ENCODE measurements at places on chromosomes 7 and 10.

GRCh38 chr7:151187409-151188251, 580 bp upstream of the ASB10 start:
- no peak for DNase-seq

- no peak for DNase-seq
Measured at GRCh38 chr7:1557006-1557405, 1.0 kb upstream of the TMEM184A start.

DNA sequence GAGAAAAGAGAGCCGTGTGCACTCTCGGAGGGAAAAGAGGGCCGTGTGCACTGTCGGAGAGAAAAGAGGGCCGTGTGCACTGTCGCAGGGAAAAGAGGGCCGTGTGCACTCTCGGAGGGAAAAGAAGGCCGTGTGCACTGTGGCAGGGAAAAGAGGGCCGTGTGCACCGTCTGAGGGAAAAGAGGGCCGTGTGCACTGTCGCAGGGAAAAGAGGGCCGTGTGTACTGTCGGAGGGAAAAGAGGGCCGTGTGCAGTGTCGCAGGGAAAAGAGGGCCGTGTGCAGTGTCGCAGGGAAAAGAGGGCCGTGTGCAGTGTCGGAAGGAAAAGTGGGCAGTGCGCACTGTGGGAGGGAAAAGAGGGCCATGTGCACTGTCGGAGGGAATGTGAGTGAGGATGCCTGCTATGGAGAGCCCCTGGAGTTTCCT, 188.7 kb downstream of the DNAJB6 start:
- DNase-seq = no peak

GRCh38 chr10:52961323-52961722, 188.7 kb upstream of the MBL2 start:
- no peak for DNase-seq

- peak; percentile 50 for DNase-seq
Measured at GRCh38 chr10:12512332-12513002, 163.1 kb downstream of the CAMK1D start.

- DNase-seq = no peak
Measured at GRCh38 chr7:116752305-116753074, 80.5 kb downstream of the MET start.

DNA sequence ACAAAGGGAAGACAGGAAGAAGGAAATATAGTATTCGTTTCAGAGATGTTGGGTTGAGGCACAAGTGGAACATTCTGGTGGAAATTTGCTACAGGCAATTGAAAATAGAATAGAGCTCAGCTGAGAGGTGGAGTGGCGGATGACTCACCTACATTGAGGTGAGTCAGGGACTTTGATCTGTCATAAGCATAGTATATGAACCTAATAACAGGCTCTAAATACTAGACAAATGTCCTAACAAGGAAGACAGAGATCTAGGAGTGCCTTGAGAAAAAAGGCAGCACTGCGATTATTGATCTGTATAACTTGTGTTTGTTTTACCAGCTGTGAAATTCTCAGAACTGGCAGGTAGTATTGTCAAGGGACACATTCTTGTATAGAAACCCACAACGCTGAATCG, 907 bp upstream of the IFRD1 start:
- no peak for DNase-seq

DNA sequence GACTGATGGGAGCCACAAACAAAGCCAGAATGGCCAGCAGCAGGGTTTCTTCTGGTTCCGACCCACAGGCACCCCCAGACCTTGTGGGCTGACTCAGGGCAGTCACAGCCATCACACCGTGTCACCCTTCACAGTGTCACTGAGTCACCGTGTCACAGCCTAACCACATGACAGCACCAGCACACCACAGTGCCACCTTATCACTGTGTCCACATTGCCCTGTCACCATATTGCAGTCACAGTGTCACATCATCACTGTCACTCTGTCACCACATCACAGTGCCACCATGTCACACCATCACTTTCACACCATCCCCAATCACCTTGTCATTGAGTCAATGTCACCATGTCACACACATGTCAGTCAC, 77.0 kb downstream of the OAT start:
- no peak for DNase-seq

GRCh38 chr7:23530405-23530804, 1.4 kb downstream of the TRA2A start:
- DNase-seq = peak; percentile 9

GRCh38 chr7:152076940-152077933, 51.8 kb downstream of the GALNT11 start:
- DNase-seq = no peak

GRCh38 chr10:32379318-32379949, 32.5 kb upstream of the EPC1 start:
- peak; percentile 26 for DNase-seq

DNA sequence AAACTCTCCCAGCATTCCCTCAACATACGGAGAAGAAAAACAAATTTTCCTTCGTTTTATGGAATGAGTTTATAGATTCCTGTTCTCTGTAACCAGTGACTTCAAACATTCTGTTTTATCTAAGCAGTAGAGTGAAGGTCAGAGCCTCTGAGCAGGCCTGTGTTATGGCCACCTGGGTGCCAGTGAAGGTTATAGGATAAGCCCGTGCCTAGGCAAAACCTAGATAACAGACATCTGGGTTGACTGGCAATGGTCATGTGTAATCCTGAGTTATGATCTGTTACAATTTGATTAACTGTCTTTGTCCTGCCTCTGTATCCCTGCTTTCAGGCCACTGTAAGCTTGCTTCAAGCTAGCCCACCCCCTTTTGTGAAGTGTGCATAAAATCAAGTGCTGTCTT, 8.3 kb downstream of the LSM5 start:
- DNase-seq = no peak

DNA sequence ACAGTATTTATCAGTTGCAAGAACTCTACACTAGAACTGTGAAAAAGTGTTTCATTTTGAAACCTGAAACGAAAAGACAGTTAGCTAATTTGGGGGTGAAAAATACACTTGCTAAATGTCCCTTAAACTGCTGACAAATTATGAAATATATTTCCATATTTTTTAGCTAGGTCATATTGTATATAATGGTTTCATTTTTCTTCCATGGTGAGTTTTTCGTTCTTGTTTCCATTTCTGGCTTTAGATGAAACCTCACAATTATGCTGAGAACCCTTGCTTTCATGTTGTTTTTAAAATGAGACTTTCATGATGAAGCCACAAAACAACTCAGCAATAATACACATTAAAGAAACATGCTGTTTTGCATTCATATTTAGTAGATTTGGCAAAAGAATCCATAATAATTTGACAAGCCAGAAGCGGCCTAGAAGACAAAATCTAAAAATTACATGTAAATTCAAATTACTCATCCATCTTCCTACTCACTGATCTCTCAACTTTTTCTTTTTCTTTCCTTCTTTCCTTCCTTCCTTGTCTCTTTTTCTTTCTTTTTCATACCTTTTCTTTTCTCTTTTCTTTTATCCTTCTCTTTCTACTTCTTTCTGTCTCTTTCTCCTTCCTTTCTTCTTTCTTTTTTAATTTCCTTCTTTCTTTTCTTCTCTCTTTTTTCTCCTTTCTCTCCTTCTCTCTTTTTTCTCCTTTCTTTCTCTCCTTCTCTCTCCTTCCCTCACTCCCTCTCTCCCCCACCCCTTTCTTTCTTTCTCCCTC, 46.5 kb upstream of the ITGB8 start:
- no peak for DNase-seq

DNA sequence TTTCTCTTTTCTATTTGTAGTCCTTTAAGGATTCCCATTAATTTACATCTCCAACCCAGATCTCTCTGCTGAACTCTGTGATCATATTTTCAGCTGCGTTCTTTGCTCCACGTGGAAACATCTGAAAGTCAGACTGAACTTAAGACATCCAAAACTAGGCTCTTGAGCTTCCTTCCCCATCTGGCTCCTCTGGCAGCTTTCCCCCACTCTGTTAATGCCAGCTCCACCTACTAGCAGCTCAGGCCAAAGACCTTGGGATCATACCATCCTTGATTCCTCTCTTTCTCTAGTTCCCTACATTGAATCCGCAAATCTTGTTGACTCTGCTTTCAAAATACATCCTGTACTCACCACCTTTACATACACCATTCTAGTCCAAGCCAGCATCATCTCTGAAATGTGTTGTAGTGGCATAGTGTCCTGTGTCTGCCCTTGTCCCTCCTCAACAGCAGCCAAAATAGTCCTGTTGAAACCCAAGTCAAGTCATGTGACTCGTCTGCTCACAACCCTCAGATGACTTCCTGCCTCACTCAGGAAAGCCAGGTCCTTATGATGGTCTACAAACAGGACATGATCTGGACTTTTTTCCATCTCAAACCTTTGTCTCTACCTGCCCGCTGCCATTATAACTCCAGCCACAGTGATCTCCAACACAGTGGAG, 7.0 kb downstream of the REEP3 start:
- no peak for DNase-seq

- no peak for DNase-seq
Measured at GRCh38 chr7:11767148-11767547, 64.8 kb downstream of the THSD7A start.

DNA sequence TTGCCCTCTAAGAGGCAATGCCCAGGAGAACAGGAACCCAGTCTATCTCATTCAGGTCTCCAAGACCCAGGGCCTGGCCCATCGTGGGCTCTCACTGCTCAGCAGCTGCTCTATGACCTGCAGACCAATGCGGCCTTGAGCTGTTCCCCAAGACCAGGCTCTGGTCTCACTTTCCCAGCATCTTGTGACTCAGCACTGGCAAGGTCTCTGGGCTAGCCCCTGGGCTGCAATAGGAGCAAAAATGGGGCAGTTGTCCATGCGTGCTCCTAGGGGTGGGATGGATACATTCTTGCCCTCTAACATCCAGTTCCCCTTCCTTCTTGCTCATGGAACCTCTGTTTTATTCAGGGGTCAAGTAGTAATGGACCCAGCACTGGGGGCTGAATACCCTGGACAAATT, 13.5 kb downstream of the GCK start:
- DNase-seq = no peak

- DNase-seq = no peak
Measured at GRCh38 chr7:128164955-128165670, 76.0 kb upstream of the LEP start.

DNA sequence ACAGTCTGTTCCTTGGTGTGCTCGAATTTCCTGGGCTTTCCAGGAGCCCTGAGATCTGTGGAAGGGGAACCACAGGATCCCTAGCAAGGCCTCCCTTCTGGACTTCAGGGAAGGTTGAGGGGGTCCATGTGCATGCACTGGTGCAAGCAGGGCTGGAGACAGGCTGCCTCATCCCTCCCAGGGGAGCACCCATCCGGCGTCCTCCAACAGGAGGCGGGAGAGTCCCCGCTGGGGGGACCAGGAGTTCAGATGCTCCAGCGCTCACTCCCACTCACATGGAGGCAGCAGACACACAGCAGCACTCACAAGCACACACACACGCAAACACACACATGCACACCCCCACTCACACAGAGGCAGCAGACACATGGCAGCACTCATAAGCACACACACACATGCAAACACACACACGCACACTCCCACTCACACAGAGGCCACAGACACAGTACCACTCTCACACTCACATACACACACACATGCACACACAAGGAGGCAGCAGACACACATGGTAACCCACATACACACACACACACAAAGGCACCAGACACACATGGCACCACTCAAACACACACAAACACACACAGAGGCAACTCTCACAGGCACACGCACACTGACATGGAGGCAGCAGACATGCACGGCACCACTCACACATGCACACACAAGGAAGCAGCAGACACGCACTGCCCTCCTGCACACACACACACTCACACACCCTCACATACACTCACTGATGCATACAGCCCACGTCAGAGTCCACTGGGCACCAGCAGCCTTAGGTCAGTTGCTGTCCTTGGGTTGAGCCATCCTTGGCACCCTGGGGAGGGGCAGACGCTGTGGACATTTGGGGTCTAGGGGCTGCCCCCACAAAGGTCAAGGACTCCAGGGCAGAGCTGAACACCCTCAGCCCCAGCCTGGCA, 247.0 kb upstream of the PPP2R2D start:
- no peak for DNase-seq

DNA sequence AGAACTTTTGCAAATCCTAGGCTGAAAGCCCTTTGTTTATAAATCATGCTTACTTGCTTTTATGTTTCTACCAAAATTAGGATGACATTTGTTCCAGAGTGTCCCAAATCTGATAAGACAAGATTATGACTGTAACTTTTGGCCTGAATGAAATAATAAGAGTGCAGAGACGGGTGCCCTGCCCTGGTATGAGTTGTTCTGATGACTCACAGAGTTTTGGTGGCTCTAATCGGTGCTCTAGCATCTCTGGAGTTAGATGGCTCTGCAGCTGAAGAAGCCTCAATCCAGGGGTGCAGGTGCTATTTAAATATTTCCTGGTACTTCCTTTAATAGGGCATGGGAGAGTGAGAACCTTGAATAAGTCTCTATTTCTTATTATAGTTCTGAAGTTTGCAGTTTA, 102.2 kb upstream of the ELMO1 start:
- DNase-seq = no peak
